ENCODE measurements at places on chromosomes 7 and 10.

DNA sequence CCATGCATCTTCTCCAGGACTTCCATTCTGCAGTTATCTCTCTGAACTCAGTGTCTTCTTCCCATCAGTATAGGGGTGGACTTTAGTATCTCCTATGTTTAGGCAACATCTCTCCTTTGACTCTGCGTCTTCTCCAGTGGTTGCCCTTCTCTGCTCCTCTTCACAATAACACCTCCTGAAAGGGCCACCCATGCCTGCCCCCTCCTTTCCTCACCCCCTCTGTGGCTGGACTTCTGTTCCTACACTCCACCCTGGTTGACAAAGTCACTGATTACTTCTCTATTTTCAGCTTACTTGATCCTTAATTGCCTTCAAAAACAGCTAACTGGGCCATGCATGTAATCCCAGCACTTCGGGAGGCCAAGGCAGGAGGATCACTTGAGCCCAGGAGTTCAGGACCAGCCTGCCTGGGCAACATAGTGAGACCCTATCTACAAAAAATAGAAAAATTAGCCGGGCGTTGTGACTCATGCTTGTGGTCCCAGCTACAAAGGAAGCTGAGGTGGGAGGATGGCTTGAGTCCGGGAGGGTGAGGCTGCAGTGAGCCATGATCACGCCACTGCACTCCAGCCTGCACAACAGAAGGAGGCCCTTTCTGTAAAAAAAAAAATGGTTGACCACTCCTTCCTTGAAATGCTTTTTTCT is 13.7 kb downstream of the SRGN start:
- no peak for DNase-seq

DNA sequence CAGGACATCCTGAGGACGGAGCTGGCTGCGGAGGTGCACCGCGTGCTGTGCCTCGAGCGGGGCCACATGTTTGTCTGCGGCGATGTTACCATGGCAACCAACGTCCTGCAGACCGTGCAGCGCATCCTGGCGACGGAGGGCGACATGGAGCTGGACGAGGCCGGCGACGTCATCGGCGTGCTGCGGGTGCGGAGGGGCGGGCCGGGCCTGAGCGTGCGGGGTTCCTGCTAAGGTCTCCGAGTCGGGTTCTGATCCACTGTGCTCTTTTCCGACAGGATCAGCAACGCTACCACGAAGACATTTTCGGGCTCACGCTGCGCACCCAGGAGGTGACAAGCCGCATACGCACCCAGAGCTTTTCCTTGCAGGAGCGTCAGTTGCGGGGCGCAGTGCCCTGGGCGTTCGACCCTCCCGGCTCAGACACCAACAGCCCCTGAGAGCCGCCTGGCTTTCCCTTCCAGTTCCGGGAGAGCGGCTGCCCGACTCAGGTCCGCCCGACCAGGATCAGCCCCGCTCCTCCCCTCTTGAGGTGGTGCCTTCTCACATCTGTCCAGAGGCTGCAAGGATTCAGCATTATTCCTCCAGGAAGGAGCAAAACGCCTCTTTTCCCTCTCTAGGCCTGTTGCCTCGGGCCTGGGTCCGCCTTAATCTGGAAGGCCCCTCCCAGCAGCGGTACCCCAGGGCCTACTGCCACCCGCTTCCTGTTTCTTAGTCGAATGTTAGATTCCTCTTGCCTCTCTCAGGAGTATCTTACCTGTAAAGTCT is 10.4 kb downstream of the ATG9B start:
- DNase-seq, result no peak

- no peak for DNase-seq
Measured at GRCh38 chr7:96562966-96563365, 146.7 kb downstream of the SEM1 start.

- DNase-seq, result no peak
Measured at GRCh38 chr10:117647306-117647705, 104.8 kb downstream of the EMX2 start.

DNA sequence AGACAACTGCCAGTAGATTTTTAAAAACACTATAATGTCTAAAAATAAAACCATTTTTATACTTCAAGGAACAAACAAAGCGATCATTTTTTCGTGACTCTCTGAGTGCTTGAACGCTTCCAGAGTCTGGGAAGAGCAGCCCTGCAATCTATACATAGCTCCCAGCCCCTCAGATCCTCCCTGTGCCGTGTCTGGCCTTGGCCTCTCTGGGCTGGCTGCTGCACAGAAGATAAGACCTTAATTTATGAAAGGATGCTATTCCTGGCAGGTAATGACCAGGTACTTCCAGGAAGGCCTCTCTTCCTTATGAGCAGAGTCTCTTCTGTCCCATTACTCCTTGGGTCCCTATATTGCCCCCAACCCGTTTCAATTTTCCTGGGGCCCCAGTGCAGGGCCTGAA is 200.9 kb upstream of the AOAH start:
- no peak for DNase-seq

DNA sequence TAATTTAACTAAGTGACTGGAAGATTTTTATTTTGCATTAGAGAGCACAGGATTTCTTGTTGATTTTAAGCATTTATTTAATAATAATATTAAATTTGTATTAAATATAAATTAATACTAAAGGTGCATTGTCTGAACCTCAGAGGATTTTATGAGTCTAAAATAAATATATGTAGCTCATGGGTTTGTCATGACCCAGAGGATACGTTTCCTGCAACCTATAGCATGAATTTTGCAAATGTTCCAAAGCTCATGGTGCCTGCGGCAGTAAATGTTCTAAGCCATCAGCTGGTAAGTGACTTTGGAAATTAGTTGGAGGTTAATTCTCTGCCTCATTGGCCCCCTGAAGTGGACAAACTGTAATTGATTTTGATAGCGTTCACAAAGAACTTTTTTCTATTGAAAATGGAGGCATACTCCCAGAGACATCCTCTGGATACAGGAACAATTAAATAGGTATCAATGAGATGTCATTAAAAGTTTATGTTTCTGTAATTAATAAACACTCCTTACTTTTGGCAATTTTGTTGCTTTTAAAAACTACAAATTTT is 397.4 kb downstream of the ANKRD7 start:
- no peak for DNase-seq

- no peak for DNase-seq
Measured at GRCh38 chr7:38107486-38107893, 70.6 kb upstream of the STARD3NL start.

DNA sequence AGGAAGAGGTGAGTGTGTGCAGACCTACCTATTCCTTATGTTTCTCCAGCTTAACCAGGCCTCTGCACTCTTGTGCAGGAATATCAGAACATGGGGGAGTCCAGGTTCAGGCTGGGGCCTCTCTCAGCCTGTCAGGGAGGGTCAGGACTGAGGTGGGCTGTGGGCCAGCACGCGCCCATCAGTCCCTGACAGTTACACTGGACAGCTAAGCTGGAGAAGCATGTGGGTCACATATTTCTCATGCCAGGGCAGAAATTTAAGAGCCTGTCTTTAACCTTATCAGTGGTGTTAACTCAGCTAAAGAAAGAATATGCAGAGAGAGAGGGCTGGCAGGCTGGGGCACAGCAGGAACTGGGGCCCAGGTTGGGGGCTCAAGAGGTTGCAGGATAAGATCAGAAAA is 8.7 kb upstream of the POLD2 start:
- DNase-seq, result no peak

DNA sequence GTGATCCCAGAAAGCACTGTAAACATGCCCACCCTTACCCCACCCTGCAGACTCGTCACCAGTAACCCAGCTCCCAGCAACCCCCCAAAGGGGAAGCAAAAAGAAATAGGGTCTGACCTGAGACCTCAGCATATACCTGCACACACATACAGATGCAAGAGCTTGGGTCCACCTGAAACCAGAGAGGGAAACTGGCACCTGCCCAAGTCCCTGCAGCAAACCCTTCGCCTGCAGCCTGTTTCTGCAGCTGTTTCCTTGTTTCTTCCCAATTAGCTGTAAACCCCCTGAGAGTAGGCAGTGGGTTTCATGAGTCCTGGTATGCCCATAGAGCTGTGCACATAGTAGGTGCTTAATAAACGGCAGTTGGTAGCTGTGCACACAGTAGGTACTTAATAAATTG is 140.5 kb downstream of the FGFR2 start:
- no peak for DNase-seq

DNA sequence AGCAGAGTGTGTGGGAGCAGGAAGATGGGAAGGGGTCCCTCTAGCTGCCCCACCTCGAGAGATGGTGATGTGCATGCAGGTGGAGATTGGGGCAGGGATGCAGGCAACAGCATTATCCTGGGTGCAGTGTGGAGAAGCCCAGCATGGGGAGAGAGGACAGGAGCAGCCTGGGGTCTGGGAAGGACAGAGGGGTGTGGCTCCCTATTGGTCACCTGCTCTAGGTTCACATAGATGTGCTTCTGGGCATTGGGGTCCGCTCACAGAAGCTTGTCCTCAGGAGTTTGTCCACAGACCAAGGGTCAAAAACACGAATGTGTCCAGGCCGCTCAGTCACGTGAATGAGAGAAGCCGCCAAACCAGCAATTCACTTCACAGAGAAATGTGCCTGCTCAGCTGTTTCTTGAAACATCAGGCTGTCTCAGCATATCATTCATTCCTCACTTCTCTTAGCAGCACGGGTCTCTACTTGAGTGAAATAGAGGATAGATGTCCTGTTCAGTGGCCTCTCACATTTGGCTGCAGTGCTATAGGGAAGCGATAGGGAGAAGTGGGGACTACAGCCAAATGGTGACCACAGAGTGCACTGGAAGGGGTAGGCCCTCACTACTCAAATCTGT is 11.5 kb upstream of the SLC29A3 start:
- no peak for DNase-seq

DNA sequence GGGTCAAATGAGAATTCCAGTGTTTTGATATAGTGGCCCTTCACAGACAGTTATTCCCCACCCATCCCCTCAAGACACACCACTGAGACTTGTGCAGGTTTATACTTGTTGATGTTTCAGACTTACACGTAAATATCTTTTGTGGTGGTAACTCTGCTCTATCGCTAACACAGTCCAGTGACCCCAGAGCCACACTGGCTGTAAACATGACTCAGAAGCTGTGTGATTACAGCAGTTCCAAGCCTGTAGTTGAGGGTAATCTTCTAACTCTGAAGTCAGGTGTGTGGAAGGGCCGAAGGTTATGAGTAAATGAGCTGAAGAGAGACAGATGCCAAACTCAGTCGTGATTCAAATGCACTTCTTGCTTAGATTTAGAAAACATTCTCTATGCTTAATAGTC is 19.4 kb downstream of the NOBOX start:
- DNase-seq, result no peak

DNA sequence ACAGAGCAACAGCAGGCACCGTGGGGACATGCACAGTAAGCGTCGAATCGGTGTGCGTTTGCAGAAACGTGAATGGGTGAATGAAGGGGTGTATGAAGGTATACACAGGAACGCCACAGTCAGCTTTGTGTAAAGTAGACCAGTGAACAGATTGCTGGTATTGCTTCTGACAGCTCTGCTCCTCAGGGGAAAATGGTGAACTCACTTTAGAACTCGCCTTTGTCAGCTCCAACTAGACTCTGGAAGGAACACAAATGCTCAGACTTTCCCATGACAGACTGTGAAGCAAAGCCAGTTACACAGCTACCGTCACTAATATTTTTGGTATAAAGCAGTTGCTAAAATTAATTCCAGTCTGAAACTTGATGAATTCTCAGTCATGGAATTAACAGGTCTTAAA is 78.9 kb downstream of the CUX1 start:
- DNase-seq, result no peak

DNA sequence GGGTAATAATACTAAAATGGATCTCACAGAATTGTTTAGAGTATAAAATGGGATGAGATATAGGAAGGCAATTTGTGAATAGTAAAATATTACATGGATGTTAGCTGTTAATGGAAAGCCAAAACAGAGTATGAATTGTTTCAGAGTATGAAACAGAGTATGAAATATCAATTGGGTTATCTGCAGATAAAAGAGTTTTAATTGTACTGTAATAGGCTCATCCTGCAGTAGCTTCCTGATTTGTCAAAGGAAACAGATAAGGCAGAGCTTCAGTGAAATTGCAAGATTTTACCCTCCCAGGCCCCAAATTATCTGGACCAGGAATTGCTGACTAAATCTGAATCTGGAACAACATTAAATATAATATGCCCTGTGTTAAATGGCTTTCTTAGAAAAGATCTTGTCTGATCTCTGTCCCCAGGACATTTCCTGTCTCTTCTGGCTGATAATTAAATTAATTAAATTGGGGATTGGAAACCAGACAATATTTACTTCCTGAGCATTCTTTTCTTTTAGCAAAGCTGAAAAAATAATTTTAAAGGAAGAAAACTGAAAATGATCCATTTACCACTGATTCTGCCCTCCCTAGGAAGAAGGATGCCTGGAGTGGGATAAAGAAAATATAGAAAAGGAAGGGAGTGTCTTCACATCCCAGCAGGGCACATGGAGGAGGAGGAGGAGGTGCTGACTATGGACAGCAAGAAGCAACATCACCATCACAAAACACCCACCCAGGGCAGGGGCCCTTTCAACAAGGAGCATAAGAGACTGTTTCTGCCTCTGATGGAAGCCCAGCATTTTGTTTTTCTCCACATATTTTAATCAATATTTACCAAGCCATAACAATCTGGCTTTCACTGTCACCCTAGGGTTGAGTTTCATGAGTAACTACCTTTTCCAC is 18.5 kb downstream of the PTN start:
- DNase-seq, result no peak

DNA sequence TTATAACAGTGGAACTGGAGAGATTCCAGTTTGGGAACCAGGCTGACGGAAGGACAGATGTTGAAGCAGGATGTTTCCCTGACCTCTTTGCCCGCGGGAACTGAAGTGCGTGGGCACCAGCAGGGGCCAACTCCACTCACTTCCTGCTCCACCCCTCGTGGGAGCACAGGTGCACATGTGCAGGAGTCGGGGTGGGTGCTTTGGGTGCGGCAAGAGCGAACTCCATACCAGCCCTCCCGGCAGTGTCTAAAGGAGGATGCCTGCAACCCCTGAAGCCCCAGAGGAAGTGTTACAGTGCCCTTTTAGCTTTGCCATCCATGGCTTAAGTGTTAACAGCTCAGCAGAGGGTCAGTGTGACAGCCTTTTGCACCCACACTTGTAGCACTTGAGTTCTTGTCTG is 27.4 kb upstream of the UBE3C start:
- DNase-seq, result no peak

DNA sequence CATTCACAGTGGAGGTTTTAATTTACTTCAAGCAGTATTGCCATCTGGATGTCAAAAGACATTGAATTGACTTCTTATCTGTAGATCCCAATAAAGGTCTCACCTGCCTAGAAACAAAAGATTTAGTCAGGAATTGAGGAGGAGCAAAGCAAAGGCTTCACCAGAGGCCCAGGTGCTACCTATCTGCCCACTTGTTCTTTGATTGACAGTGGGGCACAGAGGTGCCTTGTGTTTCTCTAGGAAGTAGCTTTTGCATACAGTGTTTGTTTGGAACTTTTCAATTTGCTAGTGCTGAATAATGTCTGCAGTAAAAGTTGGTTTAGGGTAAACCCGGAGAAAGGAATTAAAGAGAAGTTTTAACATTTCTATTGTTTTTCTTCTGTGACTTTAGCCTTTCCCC is 40.4 kb downstream of the AUTS2 start:
- no peak for DNase-seq

- no peak for DNase-seq
Measured at GRCh38 chr7:66142996-66143395, 28.3 kb downstream of the CRCP start.

- DNase-seq, result no peak
Measured at GRCh38 chr7:48046458-48046857, 11.1 kb downstream of the C7orf57 start.

GRCh38 chr7:43763183-43763582 is 4.7 kb downstream of the BLVRA start:
- no peak for DNase-seq

GRCh38 chr10:100482181-100482833 is 19.5 kb downstream of the WNT8B start:
- DNase-seq, result no peak

- DNase-seq, result no peak
Measured at GRCh38 chr7:140062118-140062527, 628 bp downstream of the PARP12 start.

- DNase-seq, result no peak
Measured at GRCh38 chr10:76403912-76404311, 972.5 kb downstream of the LRMDA start.
